CD14-positive monocyte (primary cell): ENCODE measurements at places on chromosomes 4 and X.

DNA sequence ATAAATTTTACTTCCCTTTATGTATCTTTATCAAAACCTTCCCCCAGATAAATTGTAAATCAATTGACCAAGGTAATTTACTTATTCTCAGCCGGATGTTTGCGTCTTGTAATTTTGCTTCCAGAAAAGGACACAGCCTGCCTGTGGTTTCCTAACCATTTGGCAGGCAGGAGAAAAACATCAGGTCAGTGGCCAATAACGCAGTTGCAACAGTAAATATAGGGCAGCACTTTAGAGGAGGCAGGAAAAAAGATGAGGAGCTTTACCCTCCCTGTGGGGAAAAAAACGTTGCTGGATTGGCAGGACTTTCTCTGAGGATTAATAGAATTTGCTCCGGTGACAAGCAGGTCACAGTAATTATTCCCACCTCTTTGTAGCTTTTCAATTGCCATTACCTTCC lies 2618.1 kb downstream of the ARAP2 start:
- H3K4me3 ChIP-seq, result no peak overlapping the region
- H3K27me3 ChIP-seq, result no peaks in the 10 kb centered on the region
- no peak for DNase-seq
- no peaks in the 10 kb centered on the region for H3K4me1 ChIP-seq
- H3K36me3 ChIP-seq, result no peaks in the 10 kb centered on the region

- peaks cover 18% of the 10 kb centered on the region for H3K4me1 ChIP-seq
- no peak overlapping the region for H3K27ac ChIP-seq
- H3K4me3 ChIP-seq, result no peak overlapping the region
- no peak for DNase-seq
Observed at GRCh38 chrX:37829721-37830120, 17.6 kb downstream of the DYNLT3 start.

- no peaks in the 10 kb centered on the region for H3K27me3 ChIP-seq
- H3K36me3 ChIP-seq, result no peaks in the 10 kb centered on the region
- no peak overlapping the region for H3K27ac ChIP-seq
- H3K4me3 ChIP-seq, result no peak overlapping the region
- DNase-seq, result no peak
Observed at GRCh38 chr4:87717276-87718031, 67.4 kb downstream of the DMP1 start.

GRCh38 chr4:158817562-158818296 lies 48.9 kb downstream of the FNIP2 start:
- no peaks in the 10 kb centered on the region for H3K27me3 ChIP-seq
- peak; percentile 93 for DNase-seq
- H3K4me3 ChIP-seq, result no peak overlapping the region

- no peaks in the 10 kb centered on the region for H3K27me3 ChIP-seq
- no peak overlapping the region for H3K4me3 ChIP-seq
- no peak for DNase-seq
- H3K27ac ChIP-seq, result no peak overlapping the region
- no peaks in the 10 kb centered on the region for H3K36me3 ChIP-seq
- H3K4me1 ChIP-seq, result no peaks in the 10 kb centered on the region
Observed at GRCh38 chr4:141047228-141047884, 85.9 kb downstream of the RNF150 start.

GRCh38 chr4:102612210-102612609 lies 111.1 kb downstream of the NFKB1 start:
- H3K27me3 ChIP-seq, result no peaks in the 10 kb centered on the region
- no peak for DNase-seq
- no peak overlapping the region for H3K4me3 ChIP-seq
- peaks cover 99% of the 10 kb centered on the region for H3K36me3 ChIP-seq
- no peaks in the 10 kb centered on the region for H3K4me1 ChIP-seq

DNA sequence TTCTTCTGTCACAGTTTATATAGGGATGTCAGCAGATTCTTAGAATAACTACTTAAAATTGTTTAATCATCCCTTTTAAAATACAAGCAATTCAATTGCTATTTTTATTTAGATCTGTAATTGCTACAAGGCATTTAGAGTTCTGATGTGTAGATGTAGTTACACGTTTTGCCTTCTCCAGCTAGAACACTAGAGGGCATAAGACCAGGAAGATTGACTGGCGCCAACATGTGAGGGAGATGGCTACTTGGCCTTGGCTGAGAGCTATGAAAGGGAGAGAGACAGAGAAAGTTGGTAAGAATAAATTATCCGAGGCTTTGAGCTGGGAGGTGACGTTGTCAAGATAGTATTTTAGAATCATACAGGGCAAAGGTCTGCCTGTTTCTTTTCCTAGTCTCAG lies 563.7 kb upstream of the PRKX start:
- no peak overlapping the region for H3K4me3 ChIP-seq
- no peak overlapping the region for H3K27ac ChIP-seq
- no peaks in the 10 kb centered on the region for H3K36me3 ChIP-seq
- no peaks in the 10 kb centered on the region for H3K27me3 ChIP-seq
- no peak for DNase-seq

GRCh38 chrX:92260102-92260501 lies 480.9 kb downstream of the PCDH11X start:
- no peaks in the 10 kb centered on the region for H3K4me1 ChIP-seq
- no peaks in the 10 kb centered on the region for H3K27me3 ChIP-seq
- H3K36me3 ChIP-seq, result no peaks in the 10 kb centered on the region
- H3K4me3 ChIP-seq, result no peak overlapping the region
- H3K27ac ChIP-seq, result no peak overlapping the region
- DNase-seq, result no peak

DNA sequence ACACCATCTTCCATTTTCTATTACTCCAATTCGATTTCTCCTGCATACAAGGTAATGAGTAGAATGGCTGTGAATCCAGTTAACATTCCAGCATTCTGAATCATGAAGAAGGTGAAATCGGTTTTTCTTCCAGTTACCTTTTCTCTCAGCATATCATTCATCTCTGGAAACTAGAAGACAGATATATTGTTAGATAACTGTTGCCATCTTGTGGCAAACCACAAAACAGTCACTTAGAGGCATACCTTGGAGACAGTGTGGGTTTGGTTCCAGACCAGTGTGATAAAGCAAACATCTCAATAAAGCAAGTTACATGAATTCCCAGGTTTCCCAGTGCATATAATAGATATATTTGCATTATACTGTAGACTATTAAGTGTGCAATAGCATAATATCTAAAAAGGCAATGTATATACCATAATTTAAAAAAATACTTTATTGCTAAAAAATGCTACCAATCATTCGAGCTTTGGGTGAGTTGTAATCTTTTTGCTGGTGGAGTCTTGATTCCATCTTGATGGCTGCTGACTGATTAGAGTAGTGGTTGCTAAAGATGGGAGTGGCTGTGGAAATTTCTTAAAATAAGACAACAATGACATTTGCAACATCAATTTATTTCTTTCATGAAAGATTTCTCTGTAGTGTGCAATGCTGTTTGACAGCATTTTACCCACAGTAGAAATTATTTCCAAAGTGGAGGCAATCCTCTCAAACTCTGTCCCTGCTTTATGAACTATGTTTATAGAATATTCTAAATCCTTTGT lies 82.1 kb downstream of the SLC39A8 start:
- DNase-seq, result peak; percentile 1
- H3K4me3 ChIP-seq, result no peak overlapping the region
- H3K4me1 ChIP-seq, result no peaks in the 10 kb centered on the region
- no peaks in the 10 kb centered on the region for H3K27me3 ChIP-seq
